ENCODE measurements at places on chromosomes 12 and 14. TPM values are rescaled to one million over a fixed set of nuclear protein-coding genes. Genes with fewer than 3 reads are reported as not detected.

RNASE7 gene
- total RNA-seq = 0.48 TPM

RASSF3 gene
- 57.6 TPM for total RNA-seq

SRP54 gene
- total RNA-seq = 20.2 TPM

NEUROD4 gene
- total RNA-seq = not detected

VASH1 gene
- 1.9 TPM for total RNA-seq

ANKRD33 gene
- total RNA-seq = not detected

KDM5A gene
- 40.6 TPM for total RNA-seq

GARIN6 gene
- not detected for total RNA-seq

MMP19 gene
- 20.7 TPM for total RNA-seq

CPM gene
- 102 TPM for total RNA-seq

PCED1B gene
- 2.7 TPM for total RNA-seq

HSPB8 gene
- 56.9 TPM for total RNA-seq

SRRM4 gene
- not detected for total RNA-seq

RHEBL1 gene
- not detected for total RNA-seq

FAM181A gene
- not detected for total RNA-seq

GZMB gene
- total RNA-seq = 2.5 TPM

LMO3 gene
- 37.5 TPM for total RNA-seq

ANKLE2 gene
- 102 TPM for total RNA-seq

RNASE3 gene
- not detected for total RNA-seq

SUDS3 gene
- total RNA-seq = 41.2 TPM

AP5M1 gene
- 143 TPM for total RNA-seq

PPFIA2 gene
- total RNA-seq = 8.9 TPM

FOXM1 gene
- 1.6 TPM for total RNA-seq

NTS gene
- not detected for total RNA-seq

STYK1 gene
- 14.6 TPM for total RNA-seq

SLC7A8 gene
- total RNA-seq = 5.2 TPM

CCDC197 gene
- total RNA-seq = not detected

ITGA7 gene
- total RNA-seq = 31.4 TPM

AMDHD1 gene
- not detected for total RNA-seq

KCNA5 gene
- total RNA-seq = 0.60 TPM

TAOK3 gene
- 93.2 TPM for total RNA-seq

EGLN3 gene
- 125 TPM for total RNA-seq

EXOC5 gene
- 26.1 TPM for total RNA-seq

NPFF gene
- not detected for total RNA-seq

TMEM30B gene
- total RNA-seq = 72.9 TPM

AREL1 gene
- 22.4 TPM for total RNA-seq

RNF212B gene
- total RNA-seq = not detected

STON2 gene
- 19.4 TPM for total RNA-seq

P2RX2 gene
- total RNA-seq = not detected

ALDH1L2 gene
- total RNA-seq = 0.37 TPM

ISM2 gene
- not detected for total RNA-seq

GPR84 gene
- total RNA-seq = not detected

ARL6IP4 gene
- total RNA-seq = 225 TPM

RFLNA gene
- 29.7 TPM for total RNA-seq

SAMD4A gene
- total RNA-seq = 15.3 TPM

A2M gene
- 66.2 TPM for total RNA-seq

RPL6 gene
- 746 TPM for total RNA-seq

CNTN1 gene
- total RNA-seq = 0.75 TPM

OR6C1 gene
- not detected for total RNA-seq

SMIM41 gene
- total RNA-seq = 0.64 TPM

MIP gene
- total RNA-seq = not detected

TBPL2 gene
- total RNA-seq = not detected

CCDC177 gene
- not detected for total RNA-seq

NID2 gene
- 31.0 TPM for total RNA-seq

Measured in transverse colon (tissue), 4 donors.